ENCODE measurements at places on chromosomes 5 and 9.

DNA sequence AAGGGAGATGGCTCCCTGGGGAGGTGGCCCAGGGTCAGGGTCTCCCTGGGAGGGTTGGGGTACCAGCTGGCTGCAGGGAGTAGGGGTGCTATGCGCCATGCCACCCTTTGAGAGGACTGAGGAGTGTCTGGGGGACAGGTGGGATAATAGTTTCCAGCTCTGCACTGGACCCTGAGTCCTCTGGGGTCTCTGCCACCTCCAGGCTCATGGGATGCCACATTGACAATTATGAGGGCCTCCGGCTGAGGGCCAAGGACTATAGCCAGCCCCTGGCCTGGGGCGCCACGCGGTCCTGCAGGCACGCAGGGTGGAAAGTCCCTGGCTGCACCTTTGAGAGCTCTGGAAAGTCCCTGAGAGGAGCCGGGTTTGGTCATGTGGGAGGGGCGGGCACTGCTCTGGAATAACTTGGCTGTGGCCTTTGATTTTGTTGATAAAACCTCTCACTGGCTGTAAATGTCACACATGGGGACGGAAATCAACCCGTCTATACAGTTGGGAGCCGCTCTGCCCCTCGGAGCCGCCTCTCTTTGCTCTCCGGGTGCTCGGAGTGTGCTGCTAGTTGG, 16.0 kb downstream of the TRAF2 start:
- DNase-seq: no peak

DNA sequence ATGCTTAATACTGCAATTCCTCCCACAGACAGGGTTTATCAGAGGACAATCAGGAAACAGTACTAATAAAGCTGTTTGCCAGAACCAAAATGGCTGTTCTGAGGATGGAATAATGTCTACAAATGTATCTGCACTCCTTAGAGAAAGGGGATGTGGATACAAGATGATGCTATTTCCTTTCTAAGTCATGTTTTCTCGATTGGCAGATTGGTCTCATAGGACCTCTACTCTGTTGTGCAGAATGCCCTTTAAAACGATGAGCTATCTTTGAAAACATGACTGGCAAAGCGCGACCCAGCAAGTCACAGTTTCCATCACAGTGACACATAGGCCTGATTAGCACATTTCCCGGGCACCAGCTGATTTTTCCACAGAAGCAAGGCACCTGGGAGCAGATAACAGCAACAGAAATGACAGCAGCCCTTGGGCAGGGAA, 54.0 kb downstream of the AOPEP start:
- DNase-seq: no peak

GRCh38 chr5:100110497-100110896, 424.7 kb upstream of the FAM174A start:
- no peak for DNase-seq

GRCh38 chr5:105573575-105573974, 2011.0 kb upstream of the NUDT12 start:
- DNase-seq: no peak

DNA sequence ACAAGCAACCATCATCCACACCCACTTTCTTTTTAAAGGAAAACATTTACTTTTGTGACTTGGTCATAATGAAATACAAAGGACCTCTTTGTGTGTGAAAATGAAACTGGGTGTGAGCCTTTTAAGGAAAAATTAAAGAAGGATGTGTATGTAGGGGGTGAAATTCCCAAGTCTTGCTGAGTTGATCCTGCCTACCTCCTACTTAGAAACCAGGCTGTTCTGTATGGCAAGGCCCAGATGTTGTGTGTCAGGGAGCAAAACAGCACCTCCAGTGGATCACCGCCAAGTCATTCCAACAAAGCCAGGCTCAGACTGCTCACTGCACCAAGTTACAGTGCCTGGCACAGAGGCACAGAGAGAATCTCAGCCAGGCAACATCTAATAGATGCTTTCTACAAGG, 198.5 kb upstream of the FBN2 start:
- no peak for DNase-seq

GRCh38 chr9:110316261-110317075, 21.2 kb downstream of the TXNDC8 start:
- peak; percentile 31 for DNase-seq
